Fibroblast of skin of scalp (primary cell): ENCODE measurements at places on chromosomes 1 and 21.

DNA sequence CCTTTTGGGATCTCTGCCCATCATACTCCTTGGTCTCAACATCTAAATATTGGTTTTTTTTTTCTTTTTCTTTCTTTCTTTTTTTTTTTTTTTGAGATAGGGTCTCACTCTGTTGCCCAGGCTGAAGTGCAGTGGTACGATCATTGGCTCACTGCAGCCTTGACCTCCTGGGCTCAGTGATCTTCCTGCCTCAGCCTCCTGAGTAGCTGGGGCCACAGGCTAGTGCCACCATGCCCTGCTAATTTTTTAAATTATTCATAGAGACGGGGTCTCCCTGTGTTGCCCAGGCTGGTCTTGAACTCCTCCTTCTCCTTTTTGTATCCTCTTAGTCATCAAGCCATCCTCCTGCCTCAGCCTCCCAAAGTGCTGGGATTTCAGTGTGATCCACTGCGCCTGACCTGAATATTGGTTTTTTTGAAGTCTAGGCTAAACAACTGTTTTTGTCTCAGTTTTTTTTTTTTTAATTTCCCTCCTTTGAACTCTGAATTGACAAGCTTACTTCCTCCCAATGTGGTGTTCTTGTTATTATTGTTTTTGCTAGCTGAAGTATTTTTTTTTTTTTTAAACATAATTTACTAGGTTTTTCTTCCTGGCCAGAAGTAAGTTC is 30.9 kb downstream of the MAPKAPK2 start:
- no peak for DNase-seq

GRCh38 chr1:25933479-25934365 is 27.5 kb upstream of the STMN1 start:
- DNase-seq: no peak

DNA sequence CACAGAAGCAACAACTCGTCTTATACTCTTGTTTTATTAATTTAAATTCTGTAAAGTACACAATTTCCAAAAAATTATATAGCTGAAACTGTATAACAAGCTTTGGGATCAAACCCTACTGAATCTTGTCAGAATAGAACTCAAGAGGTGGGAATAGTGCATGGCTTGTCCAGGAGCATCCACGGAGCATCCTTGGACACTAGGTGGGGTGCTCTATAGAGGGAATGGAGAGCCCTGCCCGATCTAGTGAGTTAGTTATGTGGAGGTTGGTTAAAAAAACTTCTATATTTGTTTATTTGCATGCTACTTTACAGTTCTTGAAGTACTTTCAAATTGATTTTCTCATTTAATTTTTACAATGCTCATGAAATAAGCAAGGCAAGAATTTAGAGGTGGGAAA is 28.3 kb downstream of the ROR1 start:
- DNase-seq: no peak

DNA sequence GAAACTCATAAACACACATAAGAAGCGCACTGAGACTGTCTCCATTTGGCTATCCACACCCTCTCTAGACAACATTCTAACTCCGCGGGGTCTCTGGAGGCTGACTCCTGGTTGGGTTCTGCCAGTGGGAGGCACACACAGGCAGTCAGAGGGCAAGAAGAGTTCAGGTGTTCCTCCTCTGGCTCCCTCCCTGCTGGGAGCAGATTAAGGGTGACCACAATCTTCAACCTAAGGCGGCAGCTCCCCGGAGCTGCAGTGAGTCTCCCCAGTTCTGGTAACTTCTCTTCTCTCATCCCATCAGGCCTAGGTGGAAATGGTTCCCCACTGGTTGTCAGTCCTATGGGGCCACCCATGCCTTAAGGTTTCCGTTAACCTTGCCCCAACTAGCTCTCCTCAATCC is 7.4 kb upstream of the TENT5C start:
- no peak for DNase-seq

DNA sequence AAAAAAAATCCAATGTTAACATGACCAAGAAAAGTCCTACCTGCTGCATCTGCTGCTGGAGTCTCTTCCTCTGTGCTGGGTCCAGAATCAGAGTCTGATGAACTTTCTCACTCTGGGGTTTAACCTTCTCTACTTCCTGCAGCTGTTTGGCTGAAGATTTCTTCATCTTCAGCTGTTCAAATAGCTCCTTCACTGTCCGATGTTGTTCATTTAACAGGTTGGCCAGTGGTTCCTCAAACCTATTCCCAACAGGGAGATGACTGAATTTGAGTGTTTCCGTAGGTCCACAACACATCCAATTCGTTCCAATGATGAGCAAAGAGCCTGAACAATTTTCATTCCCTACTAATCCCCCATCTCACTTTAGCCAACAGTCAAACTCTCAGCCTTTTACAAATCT is 79.4 kb downstream of the GON4L start:
- no peak for DNase-seq

- DNase-seq: no peak
These were observed 424.0 kb downstream of the MATN1 start for GRCh38 chr1:30299393-30299792.

DNA sequence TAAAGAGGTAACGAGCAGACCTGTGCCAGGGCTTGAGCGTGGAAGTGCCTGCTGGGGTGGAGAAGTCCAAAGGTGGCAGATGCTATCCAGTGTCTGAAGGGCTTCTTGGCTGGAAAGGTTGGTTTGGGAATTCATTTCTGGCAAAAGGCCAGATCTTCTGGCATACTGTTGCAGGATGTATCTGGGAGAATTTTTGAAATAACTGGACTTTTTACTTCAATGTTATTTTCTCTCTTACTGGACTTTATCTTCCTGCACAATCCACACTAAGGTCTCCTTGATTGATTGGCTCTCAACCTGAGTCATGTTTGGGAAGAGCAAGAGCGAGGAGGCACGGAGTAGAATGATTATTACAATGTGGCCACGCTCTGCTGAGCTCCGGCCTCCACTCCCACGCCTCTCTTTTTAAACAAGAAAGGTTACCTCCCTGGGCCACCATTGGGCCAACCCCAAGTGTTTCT is 278.4 kb downstream of the TM2D1 start:
- no peak for DNase-seq

- DNase-seq: no peak
These were observed 3.5 kb upstream of the LGR6 start for GRCh38 chr1:202189918-202190715.

- peak; percentile 74 for DNase-seq
These were observed 20.8 kb upstream of the MACF1 start for GRCh38 chr1:39183503-39184353.

GRCh38 chr21:45209685-45210284 is 77.9 kb downstream of the POFUT2 start:
- DNase-seq: no peak

DNA sequence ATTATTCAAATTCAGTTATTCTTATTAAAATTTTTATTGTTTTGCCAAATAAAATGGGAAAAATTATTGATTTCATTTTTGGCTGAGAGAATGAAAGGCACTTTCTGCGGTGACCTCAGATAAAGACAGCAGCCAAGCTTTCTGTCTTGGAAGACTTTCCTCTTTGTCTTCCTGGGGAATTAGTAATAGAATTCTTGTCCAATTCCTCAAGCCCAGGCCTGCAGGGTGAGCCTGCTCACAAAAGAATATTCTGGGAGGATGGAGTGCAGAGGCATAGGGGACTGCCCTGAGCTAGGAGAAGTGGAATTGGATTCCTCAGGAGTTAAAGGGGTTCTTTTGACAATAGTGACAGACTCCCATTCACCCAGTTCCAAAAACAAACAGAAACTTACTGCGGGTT is 614.5 kb upstream of the ADGRL2 start:
- DNase-seq: no peak
